ENCODE measurements at places on chromosomes 4 and X.
A peak's percentile ranks its signal among the peaks of the same experiment; 100 is the strongest.

- DNase-seq, result peak; percentile 26
Observed at GRCh38 chr4:2800691-2801596, 8.1 kb downstream of the SH3BP2 start.

- no peak for DNase-seq
Observed at GRCh38 chrX:127596882-127597281, 455.3 kb downstream of the ACTRT1 start.

- DNase-seq, result no peak
Observed at GRCh38 chr4:78691971-78692821, 84.0 kb upstream of the BMP2K start.

- DNase-seq, result no peak
Observed at GRCh38 chrX:141341341-141341740, 99.0 kb upstream of the SPANXC start.

DNA sequence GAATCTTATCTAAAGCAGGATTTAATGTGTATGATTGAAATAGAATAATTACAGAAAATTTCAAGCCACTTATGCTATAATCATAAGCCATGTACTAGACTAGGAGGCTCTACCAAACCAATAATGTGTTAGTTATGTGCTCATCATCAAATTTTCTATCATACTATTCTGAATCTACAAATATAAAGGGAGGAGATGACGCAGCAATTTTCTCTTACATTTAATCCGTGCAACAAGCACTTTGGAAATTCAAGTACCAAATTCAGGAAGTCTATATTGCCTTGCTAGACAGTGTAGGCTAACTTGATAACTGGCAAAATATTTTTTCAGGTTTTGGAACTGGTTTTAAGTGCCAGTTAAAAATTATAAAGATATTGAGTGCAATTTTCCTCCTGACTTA, 283.5 kb downstream of the C4orf33 start:
- DNase-seq, result no peak

DNA sequence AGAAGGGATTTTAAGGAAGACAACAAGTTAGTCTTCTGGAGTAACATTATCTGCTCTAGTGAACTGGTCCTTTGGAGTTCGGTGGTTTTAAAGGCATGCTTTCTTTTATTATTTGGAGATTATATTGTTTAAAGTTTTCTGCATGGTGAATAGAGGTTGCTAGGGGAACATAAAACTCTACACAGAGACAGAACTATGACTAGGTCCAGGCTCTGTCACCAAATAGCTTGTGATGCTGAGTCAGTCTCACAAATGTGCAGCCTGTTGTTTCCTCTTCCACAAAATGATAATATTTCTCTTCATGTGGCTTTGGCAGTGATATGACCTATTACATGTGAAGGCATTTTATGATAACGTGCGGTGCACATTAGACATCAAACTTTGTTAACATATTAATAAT, 132.6 kb downstream of the PACRGL start:
- no peak for DNase-seq

DNA sequence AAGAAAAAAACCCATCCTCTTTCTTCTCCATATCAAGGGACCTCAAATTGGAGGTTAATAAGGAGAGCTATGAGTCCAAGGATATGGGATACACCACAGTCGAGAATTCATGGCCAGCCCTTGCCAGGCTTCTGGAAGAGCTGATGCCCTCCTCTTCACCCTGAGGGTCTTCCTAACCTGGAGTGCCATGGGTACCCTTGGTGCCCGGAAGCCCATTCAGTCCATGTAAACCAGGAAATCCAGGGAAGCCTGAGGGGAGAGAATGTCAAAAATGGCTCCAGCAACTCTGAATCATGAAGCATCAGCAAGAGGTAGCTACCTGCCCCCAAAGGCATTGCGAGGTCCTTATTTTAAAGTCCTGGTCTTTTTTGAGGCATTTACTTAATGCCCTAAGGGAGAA, 78.2 kb downstream of the ATG4A start:
- no peak for DNase-seq

DNA sequence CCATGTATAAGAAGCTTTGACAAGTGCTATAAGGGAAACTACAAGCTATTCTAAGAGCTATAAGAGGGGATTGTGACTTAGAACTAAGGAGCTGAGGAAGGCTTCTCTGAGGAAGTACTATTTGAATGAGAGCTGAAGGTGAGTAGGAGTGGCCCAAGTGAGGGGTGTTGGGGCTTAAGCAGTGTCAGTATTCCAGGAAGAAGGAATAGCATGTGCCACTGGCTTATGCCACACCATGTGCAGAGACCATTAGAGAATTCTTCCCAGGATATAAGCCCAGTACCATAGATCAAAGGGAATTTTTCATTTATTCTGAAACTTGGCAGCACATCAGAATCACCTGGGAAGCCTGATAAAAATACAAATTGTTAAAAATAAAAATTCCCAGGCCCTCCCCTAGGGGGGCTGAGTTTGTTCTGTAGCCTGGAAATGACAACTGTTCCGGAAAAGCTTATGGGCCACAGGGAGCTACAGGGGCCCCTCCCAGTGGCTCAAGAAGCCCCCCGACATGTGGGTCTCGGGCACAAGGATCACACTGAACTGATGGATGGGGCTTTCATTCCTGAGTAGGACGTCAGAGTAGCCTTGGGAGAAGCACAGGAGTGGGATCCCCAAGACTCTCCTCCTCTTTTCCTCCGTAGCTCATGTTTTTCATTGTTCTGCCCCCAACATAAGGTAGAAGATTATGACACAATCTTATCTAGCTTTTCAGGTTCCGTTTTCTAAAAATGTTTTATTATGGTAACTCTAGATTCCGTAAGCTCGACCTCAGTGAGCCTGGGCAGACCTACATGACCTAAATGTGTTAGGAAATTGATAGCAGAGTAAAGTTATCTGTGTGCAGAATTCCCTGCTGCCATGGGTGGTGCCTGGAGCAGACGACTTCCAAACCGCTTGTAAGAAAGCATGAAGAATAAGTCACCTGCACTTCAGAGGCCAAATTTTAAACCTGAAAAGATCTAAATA, 119.3 kb downstream of the AFF1 start:
- DNase-seq, result no peak

GRCh38 chr4:70892086-70892769, 9.9 kb upstream of the MOB1B start:
- no peak for DNase-seq

DNA sequence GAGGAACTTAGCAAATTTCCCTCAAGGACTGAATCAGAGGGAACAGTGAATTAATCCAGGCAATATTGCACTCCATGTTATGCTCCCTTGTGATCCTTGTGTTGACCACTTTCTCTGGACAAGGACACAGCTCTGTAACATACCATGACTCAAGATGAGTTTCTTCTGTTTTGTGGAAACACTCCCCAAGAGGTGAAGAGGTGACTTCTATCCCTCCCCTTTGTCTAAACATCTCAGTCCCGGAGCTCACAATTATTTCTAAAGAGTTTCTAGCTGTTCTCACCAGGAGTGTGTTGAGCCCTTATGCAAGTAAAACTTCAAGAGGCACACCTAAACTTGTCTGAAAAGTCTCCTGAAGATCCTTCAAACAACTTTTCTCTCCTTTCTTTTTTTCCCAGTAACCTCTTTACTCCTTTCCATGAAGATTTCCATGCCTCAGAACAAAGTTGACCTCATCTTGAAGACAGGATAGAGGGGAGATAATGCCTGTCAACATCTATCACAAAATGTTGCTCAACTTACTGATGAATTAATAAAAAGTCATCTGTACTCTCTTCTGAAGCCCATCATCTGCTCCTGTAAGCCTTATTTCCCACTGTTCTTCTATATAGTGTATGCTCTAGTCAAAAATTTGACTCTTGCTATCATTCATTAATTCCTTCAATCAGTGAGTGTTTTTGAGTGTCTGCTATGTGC, 429.1 kb downstream of the SPRY1 start:
- DNase-seq, result no peak
